Lung (tissue), 17 donors: ENCODE measurements at places on chromosomes 2 and 18. TPM values are rescaled to one million over a fixed set of nuclear protein-coding genes. Genes with fewer than 3 reads are reported as not detected.
A peak's percentile ranks its signal among the peaks of the same experiment; 100 is the strongest.

Gene KIF1A
- 0.14 TPM for polyA plus RNA-seq

Gene EVX2
- not detected for polyA plus RNA-seq

Gene TMEM178A
- polyA plus RNA-seq: 4.8 TPM

Gene SIX2
- polyA plus RNA-seq: 0.83 TPM

Gene ZSCAN30
- polyA plus RNA-seq: 9.7 TPM

GRCh38 chr2:138486363-138487198 is 15.0 kb upstream of the SPOPL start:
- no peak for DNase-seq

DNA sequence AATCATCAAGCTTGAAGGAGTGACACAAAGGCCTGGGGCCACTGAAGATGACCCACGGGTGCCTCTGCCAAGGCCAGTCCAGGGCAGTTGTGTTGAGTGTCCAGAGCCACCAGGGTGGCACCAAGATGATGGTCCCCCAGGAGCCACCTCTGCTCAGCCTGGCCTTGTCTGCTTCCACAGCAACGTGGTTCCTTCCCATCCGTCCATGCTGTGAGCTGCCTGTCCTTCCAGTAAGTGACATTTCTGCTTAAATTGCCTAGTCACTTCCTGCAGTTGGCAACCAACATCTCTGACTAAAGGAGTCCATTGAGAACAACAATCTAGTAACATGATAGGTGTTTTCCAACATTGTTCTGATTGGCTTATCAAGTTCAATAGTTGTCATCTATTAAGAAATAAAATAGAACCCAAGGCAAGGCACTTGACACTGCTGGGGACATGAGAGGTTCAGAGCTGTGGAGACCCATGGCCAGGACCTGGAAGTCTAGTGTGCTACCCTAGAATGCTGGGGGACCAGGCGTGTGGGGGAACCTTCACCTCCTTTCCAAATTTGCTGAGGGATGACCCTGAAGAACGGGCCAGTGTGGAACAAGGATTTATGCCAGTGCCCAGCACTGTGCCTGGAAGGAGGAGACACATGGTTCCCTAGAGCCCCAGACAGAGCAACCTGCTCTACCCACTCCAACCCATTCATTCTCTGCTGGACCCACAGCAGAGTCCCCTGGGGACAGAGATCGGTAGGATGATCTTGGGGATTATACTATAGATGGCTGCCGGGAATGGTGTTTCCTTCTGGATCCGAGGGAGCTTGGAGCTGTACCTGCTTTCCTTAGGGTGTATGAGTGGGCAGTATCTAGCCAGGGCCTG is 98.9 kb upstream of the EPC2 start:
- no peak for DNase-seq

DNA sequence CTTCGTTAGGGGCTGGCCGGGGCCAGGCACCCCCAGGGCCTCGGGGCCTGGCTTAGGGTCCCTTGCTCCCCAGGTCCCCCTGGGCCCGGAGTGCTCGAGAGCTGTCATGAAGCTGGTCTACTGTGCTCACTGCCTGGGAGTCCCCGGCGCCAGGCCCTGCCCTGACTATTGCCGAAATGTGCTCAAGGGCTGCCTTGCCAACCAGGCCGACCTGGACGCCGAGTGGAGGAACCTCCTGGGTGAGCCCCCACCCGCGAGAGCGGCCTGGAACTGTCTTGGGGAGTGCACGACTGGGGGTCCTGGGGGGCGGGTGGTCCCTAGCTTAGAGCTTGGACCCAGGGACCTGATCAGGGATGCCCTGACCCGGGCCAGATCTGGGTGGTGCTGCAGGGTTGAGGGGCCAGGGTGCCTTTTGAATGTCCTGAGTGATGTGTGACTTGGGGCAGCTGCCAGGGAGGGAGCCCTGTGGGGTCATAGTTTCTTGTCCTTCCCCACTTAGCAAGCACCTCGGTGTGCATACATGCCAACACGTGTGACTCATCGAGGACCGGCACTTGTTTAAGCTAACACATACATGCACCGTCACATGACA is 27.9 kb downstream of the GPC1 start:
- no peak for DNase-seq

DNA sequence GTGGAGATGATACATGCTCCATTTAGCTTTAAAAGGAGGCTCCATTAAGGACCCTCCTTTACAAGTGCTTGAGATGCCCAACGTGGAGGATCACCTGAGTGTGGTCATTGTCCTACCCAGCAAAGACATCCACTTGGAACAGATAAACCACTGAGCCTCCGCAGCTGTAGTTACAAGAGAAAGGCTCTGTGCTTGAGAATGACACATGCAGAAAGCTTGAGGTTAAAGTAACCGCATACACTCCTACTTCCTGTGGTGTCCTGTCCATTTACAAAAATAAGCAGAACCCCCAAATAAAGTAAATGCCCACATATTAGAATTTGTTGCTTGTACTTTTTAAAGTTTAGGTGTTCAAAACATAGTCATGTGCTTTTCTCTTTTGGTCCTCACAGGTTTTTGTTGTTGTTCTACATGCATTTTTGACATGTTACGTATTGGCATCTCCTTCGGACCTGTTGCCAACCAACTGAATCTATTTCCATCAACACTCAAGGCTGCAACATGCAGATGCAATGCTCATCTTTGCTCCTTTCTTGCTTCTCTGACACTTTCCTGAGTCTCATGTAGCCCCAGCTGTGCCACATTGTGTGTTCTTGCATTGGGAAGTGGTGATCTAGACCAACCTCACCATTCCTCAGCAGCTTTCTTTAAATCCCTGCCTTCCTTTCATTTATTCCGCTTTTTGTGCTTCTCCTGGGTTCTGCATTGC is 56.0 kb downstream of the SERPINB7 start:
- DNase-seq: no peak

- peak; percentile 56 for DNase-seq
These were observed 51.4 kb upstream of the SCN1A start for GRCh38 chr2:166179201-166179600.

DNA sequence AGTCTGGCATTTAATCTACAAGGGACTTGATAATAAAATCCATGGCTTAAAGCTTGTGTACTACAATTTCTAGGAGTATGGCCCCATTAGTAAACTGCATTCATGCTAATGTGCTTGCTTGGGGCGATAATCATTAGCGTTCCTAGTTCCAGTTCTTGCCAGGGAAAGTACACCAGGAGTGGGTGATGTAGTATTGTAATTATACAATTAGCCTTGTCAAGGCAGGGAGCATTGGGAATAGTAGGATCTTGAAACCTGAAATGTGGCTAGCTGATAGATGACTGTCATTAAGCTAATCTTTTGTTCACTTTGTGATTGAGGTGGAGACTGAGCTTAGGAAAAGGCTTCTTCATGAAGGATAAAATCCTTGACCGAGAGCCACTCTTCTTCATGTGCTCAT is 989.2 kb downstream of the CPS1 start:
- DNase-seq: no peak

DNA sequence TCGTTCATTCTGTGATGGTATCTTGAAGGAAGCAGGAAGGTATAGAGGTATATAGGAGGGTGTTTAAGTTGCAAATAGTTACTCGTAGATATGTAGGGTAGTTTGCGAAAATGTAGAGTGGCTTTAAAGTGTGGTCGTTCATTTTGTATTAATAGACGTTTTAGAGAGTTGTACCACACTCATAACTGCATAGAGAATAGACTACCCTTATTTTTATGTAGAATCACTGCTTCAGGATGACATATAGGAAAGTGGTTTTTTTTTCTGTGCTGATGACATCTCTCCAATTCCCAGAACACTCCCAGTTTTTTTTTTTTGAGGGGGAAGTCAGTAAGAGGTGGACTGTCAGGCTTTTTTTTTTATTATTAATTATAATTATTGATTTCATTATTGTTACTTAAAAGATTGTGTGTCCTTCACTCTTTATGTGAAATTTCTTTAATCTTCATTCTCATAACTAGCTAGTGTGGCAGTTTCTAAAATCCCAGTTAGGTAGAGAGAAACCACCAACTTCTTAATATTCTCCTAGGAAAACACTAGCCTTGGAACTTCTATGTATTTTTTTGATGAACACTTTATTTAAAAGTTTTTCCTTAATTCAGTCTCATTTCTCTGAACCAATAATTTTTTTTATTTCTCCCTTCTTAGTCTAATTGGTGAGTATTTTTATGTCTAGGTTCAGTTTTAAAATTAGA is 1.5 kb downstream of the ACTR3 start:
- no peak for DNase-seq

DNA sequence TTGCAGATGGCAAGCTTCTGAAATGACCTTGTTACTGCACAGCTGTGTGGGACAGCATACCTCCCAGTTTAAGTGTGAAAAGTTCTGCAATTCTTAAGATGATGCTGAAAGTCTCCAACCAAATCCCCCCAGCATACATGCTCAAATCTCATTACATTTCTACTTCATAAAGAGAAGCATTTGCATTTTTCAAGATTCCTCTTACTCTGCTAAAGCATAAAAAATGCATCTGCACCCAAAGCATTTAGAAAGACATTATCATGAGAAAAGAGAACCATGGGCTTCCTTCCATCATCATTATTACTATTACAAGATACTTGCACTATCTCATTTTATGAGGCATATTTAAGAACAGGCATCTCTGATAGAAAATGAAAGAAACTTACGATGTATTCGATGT is 236.9 kb upstream of the REV1 start:
- no peak for DNase-seq

- peak; percentile 60 for DNase-seq
These were observed 140.5 kb downstream of the TPGS2 start for GRCh38 chr18:36688020-36688965.

DNA sequence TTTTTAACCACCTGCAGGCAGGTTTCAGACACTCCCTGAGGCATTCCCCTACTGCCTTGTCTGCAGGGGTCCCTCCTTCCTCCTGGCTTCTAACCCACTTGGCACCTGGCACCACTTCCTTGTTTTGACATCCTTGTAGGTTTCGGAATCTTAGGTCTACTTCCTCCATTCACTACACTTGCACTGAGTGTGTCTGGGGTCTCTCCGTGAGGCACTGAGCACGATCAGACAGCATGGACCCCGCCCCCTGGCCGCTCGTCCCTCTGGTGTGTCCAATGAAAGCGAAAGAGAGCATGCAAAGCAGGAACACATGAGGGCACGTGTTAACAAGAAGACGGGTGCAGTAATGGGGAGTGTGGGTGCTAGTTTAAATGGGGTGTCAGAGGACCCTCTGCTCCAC is 63.8 kb downstream of the HAUS1 start:
- DNase-seq: no peak

GRCh38 chr2:45774688-45775244 is 123.3 kb downstream of the PRKCE start:
- DNase-seq: no peak

DNA sequence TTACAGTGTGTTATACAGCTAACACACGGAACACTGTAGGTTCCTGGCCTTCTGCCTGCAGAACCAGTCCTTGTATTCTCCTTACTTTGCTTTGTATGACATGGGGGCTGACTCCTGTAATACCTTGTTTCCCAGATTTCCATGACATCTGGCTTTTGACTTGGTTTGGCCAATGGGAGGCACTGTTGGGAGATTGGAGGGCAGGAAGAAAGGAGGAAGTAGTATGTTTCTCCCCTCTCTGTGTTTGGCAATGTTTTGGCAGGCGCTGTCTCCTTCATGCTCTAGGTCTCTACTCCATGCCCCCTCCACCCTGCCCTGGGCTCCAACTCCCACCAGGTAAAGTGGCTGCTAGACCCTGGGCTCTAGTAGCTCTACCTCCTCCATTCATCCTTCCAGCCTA is 331.1 kb upstream of the SLC14A2 start:
- no peak for DNase-seq

- no peak for DNase-seq
These were observed 168.8 kb downstream of the ZNF385B start for GRCh38 chr2:179692610-179693009.
